ENCODE measurements at places on chromosomes 4 and X.
A peak's percentile ranks its signal among the peaks of the same experiment; 100 is the strongest.

- no peak for DNase-seq
Measured at GRCh38 chrX:53005327-53005726, 43.3 kb upstream of the GPR173 start.

DNA sequence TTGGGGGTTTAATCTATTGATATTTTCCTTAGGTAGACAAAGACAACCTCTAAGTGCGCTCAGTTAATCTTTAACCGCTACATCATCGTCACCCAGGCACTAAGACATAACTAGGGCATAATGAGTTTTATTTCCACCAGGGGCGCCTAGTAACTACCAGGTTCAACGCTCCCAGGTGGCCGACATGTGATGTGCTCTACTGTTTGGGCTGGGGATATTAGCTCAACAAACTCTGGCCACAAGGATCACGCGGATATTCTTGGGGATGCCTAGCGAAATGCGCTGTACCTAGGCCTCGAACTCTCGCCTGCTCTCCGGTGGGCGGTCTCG, 915 bp upstream of the RAB33B start:
- DNase-seq = no peak

DNA sequence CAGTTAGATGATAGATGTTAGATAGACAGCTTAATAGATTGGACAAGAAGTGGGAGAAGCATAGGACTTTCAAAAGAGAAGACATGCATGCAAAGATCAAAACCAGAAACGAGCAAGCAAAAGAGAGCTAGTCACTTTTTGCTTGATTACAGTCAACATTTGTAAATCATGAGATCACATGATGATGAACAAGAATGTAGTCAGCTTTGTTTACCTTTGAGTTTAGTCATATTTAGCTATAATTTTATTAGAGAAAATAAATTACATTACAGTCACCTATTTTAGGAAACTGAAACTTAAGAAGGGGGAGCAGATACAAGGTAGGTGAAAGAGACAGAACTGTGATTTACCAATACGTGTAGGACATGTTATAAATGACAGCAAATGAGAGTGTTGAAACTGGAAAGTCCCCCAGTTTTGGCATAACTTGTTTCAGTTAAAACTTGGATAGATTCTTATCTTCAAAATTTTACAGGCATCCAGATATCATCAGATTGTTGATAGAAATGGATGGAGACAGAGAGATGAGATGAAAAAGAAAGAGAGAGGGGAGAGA, 1083.1 kb upstream of the PCDH10 start:
- DNase-seq = no peak

- DNase-seq = no peak
Measured at GRCh38 chr4:172104539-172104938, 291.3 kb downstream of the GALNTL6 start.

- DNase-seq = peak; percentile 9
Measured at GRCh38 chr4:33709247-33709646, 2535.1 kb downstream of the ARAP2 start.

- DNase-seq = no peak
Measured at GRCh38 chr4:14850455-14851097, 151.7 kb upstream of the CPEB2 start.

DNA sequence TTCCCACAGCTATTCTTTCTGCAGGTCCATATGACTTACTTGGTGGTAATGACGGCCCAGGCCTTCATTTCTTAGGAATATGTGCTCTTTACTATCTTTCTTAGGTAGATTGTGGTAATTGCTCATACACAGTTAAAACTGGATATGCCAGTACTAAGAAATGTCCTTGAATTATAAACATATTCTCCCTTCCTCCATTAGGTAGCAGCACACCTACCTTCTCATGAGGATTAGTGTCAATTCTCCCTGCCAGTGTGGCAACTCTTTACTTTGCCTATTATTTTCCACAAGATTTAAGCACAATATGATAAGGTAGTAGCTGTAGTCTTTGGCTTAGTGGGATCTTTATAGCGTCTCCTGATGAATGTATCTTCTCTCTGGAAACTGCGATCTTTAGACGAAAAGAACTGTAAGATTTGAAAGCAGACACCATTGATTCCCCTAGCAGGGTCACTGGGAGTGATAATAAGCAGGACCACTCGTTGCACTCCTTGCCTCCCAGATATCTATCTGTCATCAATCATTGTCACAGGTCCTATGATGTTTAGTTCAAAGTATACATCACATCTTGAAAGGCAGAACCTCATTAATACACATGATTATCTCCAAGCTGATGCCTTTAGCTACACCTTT, 1240.7 kb downstream of the C4orf33 start:
- DNase-seq = no peak

- no peak for DNase-seq
Measured at GRCh38 chr4:86280246-86280645, 79.6 kb downstream of the MAPK10 start.

- peak; percentile 11 for DNase-seq
Measured at GRCh38 chr4:105605493-105605892, 53.1 kb downstream of the ARHGEF38 start.

DNA sequence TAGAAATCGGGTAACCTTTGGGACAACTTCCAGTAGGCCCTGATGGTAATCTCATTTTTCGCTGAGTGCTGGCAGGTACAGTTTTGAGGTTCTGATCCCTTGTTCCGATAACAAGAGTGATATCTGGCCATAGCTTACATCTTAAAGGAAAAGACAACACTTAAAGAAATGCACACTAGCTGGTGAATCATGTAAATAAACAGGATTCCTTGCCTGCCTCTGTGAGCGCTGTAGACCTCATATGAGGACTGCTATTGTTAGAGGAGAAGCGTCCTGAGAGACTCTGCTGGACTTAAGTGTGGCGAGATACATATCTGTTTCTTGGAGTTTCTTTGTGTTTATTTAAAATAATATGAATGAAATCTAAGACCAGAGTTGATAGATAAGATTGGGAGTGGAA, 149.3 kb upstream of the SLC4A4 start:
- peak; percentile 9 for DNase-seq

GRCh38 chr4:57371671-57372070, 261.5 kb upstream of the IGFBP7 start:
- no peak for DNase-seq

DNA sequence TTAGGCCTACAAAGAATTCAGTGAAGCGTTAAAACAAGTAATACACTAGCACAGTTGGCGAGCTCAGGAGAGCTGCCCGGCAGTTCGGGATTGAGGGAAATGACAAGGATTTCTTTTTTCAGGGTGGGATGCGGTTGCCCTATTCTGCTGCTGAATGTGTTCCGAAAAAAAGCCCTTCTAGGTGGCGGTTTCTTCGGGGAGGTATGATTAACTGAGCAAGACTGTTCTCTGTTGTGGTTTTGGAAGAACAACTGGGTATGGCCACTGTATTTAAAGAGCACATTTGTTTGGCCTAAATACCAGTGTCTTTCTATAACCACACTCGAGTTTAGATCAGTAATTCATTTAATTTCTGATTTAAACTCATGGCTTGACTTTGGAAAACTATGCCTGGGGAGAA, 459.7 kb upstream of the FAT1 start:
- DNase-seq = peak; percentile 8

DNA sequence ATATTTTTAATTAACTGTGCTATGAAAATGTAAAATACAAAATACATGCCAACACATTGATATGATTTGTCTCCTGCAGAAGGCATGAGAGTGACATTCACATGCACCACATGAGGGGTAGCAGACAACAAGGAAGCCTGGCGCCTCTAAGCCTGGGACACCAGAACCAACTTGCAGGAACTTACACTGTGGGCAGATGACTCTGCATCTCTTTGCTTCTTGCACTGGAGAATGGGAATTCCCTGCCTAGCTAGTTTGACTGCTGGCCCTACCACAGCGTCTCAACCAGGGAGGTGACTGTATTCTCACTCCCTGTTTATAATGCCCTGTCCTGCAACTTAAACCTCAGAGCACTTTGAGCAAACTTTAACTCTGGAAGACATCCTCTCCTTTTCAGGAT, 40.5 kb downstream of the PAGE2 start:
- no peak for DNase-seq

GRCh38 chr4:124423160-124423559, 289.4 kb downstream of the ANKRD50 start:
- DNase-seq = no peak

GRCh38 chrX:7946960-7947359, 19.7 kb upstream of the PNPLA4 start:
- DNase-seq = no peak

DNA sequence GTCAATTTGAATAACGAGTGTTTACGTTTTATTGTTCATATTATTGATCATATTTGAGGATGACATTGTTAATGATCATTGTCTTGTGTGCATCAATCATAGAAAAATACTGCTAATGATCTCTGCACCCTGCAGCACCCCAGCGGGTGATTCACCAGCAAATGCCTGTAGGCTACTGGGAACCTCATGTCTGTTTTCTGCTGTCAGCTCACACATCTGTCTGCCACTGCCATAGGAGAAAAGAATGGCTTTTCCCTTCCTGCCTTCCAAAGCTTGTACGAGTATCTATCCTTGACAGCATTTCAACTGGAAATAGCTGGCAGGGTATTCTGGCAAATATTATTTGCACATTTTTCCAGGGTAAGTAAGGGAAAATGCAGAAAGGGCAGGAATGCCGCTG, 272.1 kb upstream of the TRAM1L1 start:
- DNase-seq = no peak

DNA sequence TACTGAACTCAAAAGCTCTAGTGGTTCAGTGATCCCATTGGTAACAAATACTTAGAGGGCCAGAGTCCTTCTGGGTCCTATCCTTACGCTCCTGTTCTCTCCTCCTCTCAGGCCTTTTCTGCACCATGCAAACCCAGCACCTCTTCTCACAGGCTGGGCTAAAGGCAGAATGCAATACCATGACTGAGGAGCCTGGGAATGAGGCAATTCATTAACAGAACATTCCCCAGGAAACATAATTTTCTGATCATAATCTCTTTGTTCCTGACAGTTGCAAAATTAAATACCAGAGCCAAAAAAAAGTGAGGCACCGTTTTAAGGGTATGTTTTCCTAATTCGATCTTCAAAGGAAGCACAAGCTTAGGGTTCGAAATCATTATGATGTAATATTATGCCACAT, 9.0 kb downstream of the SORBS2 start:
- DNase-seq = no peak

DNA sequence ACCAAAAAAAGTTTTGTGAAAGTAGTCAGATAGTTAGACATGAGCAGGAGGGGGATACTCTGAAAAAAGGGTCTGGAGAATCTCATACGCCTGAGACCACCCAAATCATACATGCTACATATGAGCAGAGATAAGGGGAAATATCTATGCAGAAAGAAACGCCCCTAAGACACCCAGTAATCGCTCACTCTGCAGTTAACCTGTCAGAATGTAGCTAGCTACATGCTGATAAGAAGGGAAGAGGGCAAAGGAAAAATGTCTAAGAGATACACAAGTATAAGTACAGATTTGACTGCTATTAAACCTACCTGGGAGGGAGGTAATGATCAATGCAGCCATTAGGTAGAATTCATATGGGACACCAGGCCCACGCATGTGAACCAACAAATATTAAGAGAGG, 1159.5 kb upstream of the PCDH10 start:
- DNase-seq = no peak

All from MG63 (cell line).